ENCODE measurements at places on chromosomes 6 and 20. TPM values are rescaled to one million over a fixed set of nuclear protein-coding genes. Genes with fewer than 3 reads are reported as not detected.
A peak's percentile ranks its signal among the peaks of the same experiment; 100 is the strongest.

The SLC22A2 gene
- total RNA-seq: not detected

The CALHM4 gene
- not detected for total RNA-seq

The NANP gene
- total RNA-seq: 3.2 TPM

The B3GALT4 gene
- total RNA-seq: 0.86 TPM

The C6orf163 gene
- total RNA-seq: 1.4 TPM

The MICA gene
- 6.1 TPM for total RNA-seq

The FAM83B gene
- total RNA-seq: 0.07 TPM

The GABRR1 gene
- total RNA-seq: not detected

The AVP gene
- 0.74 TPM for total RNA-seq

The SIRPA gene
- total RNA-seq: 36.2 TPM

GRCh38 chr6:30494291-30494861, 5.1 kb downstream of the HLA-E start:
- H3K27me3 ChIP-seq: no peaks in the 10 kb centered on the region
- peaks cover 39% of the 10 kb centered on the region for H3K36me3 ChIP-seq
- DNase-seq: no peak

DNA sequence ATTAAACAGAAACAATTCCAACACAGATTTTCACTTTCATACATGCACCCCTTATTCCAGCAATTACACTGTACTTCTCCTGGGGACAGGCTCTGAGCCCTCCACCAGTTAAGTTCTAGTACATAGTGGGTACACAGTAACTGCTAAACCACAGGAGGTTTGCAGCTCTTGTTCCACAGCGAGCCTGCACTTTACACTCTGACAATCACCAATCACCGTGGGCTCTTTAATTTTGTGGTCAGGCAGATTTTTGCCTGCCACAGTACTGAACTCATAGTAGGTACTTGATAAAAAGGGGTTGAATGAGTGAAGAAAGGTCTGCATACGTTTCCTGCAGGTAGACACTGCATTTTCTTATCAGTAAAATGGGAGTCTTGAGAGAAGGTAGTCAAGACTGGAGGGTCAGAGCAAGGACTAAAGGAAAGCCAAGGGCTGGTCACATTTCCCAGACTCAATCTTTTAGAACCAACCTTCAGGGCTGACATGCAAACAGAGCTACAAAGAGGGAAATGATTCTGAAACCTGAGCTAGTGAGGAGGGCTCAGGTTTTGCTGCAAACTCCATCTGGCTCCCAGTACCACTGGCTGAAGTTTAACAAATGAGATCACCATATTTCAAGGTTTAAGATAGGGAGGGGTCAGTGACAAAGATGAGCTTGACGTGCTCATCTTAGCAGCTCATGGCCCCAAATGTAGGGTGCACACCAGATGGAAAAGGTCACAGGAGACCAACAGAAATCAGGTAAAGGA, 404.6 kb downstream of the BTBD9 start:
- no peak overlapping the region for H3K27ac ChIP-seq
- no peak for DNase-seq
- no peaks in the 10 kb centered on the region for H3K36me3 ChIP-seq
- no peaks in the 10 kb centered on the region for H3K27me3 ChIP-seq

- DNase-seq: no peak
- no peaks in the 10 kb centered on the region for H3K4me1 ChIP-seq
- no peaks in the 10 kb centered on the region for H3K36me3 ChIP-seq
Observed at GRCh38 chr6:41466437-41466990, 79.7 kb upstream of the FOXP4 start.

DNA sequence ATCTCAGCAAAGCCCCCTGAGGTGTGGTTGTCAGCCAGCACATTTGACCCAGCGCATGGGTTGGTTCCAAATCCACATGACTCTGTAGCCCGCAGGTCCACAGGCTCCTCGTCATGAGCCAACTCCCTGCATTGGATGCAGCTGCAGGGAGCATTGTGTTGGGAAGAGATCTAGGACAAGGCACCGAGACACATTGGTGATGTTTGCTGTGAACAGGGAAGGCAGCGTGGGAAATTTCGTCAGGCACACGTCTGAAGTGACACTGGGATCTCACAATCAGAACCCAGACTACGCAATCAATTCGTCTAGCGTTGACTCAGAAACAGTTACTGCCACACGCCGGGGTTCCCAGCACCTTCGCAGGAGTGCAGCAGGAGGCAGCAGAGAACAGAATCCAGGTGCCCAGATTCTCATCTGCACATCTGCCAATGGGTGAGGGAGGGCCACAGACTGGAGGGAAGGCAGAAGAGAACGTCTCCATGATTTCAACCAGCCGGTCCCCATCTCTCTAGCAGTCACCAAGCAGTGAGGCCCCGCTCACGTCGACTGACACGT, 177.0 kb downstream of the TTLL2 start:
- DNase-seq: peak; percentile 78
- no peak overlapping the region for H3K4me3 ChIP-seq
- H3K27me3 ChIP-seq: no peaks in the 10 kb centered on the region
- H3K27ac ChIP-seq: peak overlapping the region; percentile 93
- no peaks in the 10 kb centered on the region for H3K36me3 ChIP-seq

- DNase-seq: peak; percentile 21
- no peak overlapping the region for H3K27ac ChIP-seq
- no peaks in the 10 kb centered on the region for H3K27me3 ChIP-seq
- H3K4me3 ChIP-seq: no peak overlapping the region
- no peaks in the 10 kb centered on the region for H3K36me3 ChIP-seq
Observed at GRCh38 chr6:136566007-136566487, 15.8 kb upstream of the MAP7 start.

GRCh38 chr20:14481863-14482262, 144.5 kb upstream of the FLRT3 start:
- no peaks in the 10 kb centered on the region for H3K36me3 ChIP-seq
- no peaks in the 10 kb centered on the region for H3K4me1 ChIP-seq
- H3K27ac ChIP-seq: no peak overlapping the region
- H3K4me3 ChIP-seq: no peak overlapping the region
- no peak for DNase-seq
- H3K27me3 ChIP-seq: no peaks in the 10 kb centered on the region

DNA sequence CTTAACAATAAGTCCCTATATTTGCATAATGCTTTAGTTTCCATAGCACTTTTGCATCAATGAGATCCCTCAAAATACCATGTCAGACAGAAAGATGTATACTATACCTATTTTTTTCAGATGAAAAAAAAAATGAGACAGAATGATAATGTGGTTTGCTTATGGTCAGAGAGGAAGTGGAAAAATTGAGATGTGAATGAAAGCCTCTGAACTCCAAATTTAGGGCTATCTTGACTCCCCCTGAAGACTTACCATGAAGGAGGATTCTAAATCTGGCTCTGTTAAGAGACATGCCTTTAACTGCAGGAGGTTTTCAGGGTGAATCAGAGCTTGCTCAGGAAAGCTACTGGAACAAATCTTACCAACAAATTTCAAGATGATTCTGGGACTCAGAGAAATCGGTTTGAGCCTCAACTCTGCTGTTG, 176.2 kb downstream of the ISM1 start:
- H3K4me3 ChIP-seq: no peak overlapping the region
- no peak for DNase-seq
- H3K27me3 ChIP-seq: no peaks in the 10 kb centered on the region
- no peaks in the 10 kb centered on the region for H3K4me1 ChIP-seq

DNA sequence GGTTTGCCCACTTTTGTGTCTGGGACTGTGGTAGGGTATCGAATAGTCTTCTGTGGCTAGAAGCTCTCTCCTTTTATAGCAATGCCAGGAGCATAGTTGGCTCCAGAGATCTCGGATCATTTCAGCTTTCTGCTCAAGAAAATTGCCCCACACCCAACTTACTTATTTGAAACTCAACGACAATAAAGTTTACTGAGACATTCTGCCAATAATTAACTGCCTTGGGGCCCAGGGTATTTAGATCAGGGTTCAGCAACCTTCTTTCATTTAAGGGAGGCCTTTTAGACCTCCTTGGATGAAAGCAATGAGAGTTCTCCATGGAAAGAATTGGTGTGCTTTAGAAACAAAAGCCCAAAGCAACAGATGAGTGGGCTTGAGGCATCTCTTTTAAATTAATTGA, 53.8 kb upstream of the GMPR start:
- H3K4me1 ChIP-seq: no peaks in the 10 kb centered on the region
- H3K27ac ChIP-seq: no peak overlapping the region
- no peak overlapping the region for H3K4me3 ChIP-seq
- DNase-seq: no peak

Measured in right lobe of liver (tissue), 6 donors.